ENCODE measurements at places on chromosomes 13 and 19.
A peak's percentile ranks its signal among the peaks of the same experiment; 100 is the strongest.

- no peak for DNase-seq
These were observed 10.3 kb upstream of the STRN4 start for GRCh38 chr19:46756544-46756888.

DNA sequence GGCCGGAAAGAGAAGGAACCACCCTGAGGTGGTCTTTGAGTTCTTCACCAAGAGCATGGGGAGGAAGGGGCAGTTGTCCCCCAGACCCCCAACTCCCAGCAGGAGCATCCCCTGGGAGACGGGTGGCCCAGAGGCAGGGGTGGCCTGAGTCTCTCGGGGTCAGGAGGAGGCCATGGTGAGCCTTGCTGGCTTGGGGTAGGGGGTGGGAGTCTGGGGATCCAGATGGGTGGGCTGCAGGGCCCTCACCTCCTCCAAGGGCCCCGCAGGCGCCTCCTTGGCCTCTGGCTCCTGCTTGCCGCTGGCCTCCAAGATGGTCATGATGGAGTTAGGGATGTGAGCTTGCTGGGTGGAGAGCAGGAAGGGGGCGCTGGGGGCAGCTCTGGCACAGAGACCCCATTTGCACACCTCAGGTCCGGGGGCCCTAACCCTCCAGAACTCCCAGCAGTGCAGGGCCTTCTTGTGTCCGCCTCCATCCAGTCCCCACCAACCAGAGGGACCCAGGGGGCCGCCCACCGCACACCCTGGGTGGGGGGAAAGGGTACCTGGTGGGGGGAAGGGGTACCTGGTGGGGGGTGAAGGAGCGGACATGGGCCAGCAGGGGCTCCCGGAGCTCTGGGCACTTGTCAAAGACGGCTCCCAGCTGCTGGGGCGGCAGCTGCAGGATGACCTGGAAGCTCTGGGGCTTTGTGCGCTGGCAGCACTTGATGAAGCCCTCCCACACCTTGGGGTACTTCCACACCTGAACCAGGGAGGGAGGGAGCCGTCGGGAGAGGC lies 1.3 kb upstream of the RSPH6A start:
- no peak for DNase-seq

DNA sequence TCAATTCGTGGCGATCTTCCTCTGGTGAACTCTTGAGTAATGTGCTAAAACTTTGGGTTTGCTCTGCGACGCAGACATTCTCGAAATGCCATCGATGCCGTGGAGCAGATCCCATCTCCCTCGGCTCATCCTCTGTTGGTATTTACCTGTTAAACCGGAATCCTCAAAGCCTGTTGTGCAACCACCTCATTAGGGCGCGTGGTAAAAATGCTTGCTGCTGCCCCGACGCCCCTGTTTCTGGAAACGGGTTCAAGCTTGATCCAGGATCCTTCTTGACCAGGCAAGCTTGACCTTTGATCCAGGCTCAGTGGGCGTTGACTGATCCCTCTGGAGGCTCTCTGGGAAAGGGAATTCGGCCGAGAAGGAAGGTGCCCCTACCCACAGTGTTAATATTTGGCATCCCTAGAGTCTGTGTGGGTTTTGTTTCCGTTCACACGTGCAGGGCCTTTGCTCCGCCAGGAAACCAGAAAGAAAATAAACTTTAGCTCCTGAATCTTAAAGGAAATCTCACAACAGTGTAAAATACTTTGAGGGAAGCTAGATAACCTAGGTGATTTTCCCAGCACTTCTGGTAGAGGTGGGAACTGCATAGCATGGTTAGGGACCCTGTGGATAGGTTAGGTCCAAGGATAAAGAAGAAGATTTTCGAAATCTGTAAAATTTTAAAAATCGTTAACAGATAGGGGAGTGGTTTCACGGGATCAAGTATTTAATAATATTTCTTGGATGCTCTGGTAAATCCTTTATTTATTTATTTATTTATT lies 1.1 kb downstream of the LSM14A start:
- no peak for DNase-seq

DNA sequence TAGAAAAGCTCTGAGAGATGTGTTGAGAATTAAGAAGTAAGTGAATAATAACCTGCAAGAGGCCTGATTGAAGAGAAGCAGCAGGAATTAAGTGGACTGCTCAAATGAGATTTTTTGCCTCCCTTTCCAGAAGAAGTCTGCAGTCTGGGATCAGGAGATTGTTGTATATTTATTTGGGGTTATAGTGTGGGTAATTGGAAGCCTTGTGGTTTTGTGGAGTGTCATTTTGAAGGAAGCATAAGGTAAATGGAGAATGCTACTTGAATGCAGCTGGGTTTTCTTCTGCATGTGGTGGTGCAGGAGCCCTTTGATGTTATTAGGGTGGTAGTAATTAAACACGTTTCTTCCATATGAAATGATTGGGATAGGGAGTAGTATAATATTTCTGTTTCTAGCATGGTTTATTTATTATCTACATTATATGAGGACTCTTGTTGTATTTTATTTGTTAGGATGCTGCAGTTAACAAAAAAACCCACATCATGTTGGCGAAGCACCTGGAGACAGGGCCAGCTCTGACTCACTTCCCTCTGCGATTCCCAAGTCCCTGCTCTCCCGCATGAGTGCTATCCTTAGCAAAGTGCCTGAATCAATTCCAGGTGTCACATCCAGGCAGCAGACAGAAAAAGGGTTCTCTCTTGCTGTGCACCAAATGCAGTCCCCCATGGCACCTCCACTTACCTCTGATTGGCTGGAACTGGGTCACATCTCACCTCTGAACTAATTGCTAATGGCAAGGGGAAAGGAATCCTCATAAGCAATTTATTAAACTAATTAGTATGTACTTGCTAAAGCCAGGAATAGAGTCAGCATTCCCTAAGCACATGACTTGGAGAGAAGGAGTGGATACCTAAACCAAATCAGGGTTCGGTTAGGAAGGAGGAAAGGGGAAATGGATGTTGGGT lies 54.8 kb downstream of the DGKH start:
- DNase-seq: peak; percentile 66

- no peak for DNase-seq
These were observed 5.9 kb upstream of the RUBCNL start for GRCh38 chr13:46392967-46393366.

DNA sequence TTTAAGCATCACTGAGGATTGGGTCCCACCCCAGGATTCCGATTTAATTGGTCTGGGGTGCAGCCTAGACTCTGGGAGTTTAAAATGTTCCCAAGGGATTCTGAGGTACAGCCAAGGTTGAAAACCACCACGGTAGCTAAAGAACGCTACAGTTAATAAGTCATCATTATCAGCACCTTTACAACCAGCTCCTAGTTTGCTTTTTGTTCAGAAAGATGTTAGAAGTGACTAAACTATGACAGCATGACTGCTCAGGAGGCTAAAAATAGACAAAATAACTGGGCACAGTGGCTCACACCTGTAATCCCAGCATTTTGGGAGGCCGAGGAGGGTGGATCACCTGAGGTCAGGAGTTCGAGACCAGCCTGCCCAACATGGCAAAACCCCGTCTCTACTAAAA lies 11.7 kb upstream of the EPSTI1 start:
- DNase-seq: no peak

- DNase-seq: no peak
These were observed 18.5 kb downstream of the PTPRS start for GRCh38 chr19:5321851-5322681.

- DNase-seq: no peak
These were observed 9.2 kb downstream of the CCDC8 start for GRCh38 chr19:46404055-46404752.

GRCh38 chr13:47475441-47475948 lies 525.6 kb downstream of the SUCLA2 start:
- DNase-seq: no peak

DNA sequence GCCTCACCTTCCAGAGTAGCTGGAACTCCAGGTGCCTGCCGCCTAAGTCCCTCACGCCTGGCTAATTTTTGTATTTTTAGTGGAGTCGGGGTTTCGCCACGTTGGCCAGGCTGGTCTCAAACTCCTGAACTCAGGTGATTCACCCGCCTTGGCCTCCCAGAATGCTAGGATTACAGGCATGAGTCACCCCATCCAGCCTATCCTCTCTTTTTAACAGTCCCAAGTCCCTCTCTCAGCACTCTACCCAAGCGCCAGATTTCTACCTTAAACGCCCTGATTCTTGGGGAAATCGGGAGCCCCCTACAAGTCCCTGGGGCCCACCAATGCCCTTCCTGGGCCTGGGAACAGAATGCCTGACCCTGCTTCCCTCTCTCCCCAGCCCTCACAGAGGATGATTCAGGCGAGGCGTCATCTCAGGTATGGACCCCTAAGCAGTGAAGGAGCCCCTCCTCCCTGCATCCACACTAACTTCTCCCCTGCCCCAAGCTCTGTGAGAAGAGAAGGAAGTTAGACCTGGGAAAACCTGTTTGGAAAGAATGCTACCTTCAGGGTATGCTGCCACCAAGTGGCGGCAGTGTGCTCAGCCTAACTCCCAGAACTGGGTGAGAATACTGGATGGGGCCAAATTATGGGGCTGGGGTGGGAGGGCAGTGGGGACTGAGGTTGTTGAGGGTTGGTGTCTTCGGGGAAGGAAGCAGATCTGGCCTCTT lies 20.8 kb upstream of the EBI3 start:
- peak; percentile 61 for DNase-seq

Data from astrocyte of the hippocampus (primary cell).